ENCODE measurements at places on chromosomes 4 and X.

- DNase-seq: no peak
Observed at GRCh38 chrX:106331606-106332005, 163.5 kb downstream of the PWWP3B start.

GRCh38 chr4:76526585-76526990 is 91.6 kb downstream of the SHROOM3 start:
- DNase-seq: no peak

- no peak for DNase-seq
Observed at GRCh38 chr4:83413676-83414075, 41.9 kb downstream of the HELQ start.

DNA sequence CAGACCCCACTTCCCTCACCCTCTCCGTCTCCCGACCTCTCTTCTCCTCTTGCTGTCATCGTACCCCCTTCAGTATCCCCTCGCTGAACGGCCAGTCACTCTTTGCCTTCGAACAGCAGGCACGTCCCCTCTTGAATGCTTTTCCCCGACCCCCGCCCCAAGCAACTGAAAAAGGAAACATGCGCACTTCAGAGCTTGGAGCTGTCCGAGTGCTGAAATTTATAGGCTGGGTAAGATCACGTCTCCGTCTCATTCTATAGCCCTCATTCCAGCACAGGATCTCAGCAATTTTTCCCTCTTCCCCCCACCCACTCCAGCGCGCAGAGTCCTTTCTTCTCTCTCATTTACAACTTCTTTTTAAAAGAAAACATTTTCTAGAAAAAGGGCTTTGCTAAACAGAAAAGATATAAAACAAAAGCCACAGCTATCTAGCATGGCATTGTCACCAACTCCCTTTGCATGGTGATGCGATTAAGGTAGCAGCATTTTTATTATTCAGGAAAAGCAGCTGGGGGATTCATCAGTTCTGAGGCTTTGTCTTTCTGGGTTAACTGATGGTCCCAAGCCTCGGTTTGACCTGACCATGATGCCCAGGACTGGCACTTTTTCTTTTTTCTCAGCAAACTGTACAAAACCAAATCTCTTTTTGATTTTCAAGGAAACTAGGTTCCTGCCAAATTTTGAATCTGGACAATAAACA is at the start of gene GLRA2:
TSS of gene GLRA2 (plus strand) at position 247 of the 700 bp plus-strand sequence. CDS start 522 bp downstream, outside the sequence.
- no peak for DNase-seq

DNA sequence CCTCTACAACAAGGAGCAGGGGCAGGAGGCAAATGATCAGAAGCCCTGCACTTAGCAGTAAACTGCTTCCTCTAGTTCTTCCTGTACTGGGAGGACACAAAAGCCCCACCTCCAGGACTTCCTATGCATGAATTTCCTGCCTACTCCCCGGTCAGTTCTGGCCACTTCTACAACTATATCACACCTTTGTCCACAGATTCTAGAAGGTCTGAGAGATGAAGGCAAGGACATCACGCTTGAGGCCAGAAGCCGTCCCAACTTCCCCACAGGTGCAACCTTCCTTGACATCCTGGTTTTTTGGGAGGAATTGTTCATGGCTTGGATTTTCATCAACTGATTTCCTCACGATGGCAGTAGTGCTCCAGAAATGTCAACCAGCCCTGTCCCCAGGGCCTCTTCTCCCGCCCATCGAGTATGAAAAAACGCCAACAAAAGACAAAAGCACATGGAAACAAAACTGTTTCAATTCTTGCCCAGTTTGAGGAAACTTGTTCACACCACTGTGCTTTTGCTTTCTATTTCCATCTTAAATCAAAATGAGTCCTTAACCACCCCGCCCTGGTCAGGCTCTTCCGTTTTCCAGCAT is 206.5 kb upstream of the STK26 start:
- peak; percentile 78 for DNase-seq

GRCh38 chrX:30015440-30015839 is 199.9 kb upstream of the MAGEB2 start:
- DNase-seq: no peak

- no peak for DNase-seq
Observed at GRCh38 chr4:98720871-98721480, 62.6 kb upstream of the TSPAN5 start.

- DNase-seq: no peak
Observed at GRCh38 chrX:13570261-13570605, 832 bp downstream of the EGFL6 start.

DNA sequence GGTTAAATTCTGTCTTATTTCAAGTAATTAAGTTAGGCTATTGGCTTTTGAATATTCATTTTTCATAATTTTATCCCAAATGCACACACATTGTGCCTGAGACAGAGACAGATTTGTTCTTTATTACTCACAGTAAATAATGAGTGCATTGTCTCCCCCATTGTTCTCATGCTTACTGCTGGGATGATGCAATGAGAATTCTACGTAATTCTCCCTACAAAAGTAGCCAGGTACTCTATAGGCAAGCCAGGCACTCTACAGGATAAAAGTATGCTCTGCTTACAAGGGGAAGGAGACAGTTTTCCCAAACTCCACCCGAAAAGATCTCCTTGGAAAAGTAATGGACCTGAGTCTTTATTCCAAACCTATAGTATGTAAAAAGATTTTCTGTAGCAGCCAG is 1890.7 kb upstream of the PCDH10 start:
- no peak for DNase-seq

DNA sequence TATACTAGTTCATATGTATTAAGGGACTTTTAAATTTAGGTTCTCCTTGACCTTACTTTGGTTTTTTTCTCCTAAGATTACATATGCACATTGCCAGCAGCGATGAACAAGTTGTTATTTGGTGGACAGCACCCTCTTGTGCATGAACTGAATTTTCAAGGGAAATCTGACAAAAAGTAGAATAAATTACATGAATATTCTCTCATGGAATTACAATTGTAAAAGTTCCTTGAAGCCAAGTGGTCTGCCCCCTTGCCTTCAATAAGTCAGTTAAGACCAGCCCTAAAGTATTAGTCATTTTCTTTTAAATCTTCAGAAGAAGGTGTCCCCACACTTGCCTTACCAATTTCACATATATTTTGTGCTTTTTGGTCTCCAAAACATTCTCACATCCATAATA is 30.7 kb upstream of the SMARCA5 start:
- DNase-seq: no peak

- DNase-seq: no peak
Observed at GRCh38 chr4:101186567-101187184, 160.7 kb downstream of the PPP3CA start.

GRCh38 chr4:152524427-152524826 is 11.5 kb downstream of the FBXW7 start:
- DNase-seq: no peak

DNA sequence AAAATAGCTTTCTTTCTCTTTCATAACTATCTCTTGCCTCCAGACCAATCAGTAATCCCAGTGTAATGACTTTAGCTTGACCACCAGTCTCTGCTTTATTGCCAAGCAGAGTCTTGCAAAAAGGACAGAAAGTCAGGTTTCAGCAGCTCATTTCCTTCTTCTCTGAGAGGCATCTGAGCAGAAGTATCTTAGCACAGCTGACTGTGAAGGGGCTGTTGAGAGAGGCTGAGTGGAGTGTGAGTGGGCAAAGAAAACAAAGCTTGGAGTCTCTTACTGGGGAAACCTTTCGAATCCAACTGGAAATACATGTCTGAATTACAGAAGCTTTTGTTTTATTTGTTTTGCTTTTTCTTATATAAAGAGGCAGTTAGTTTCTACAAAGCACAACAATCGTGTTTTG is 170.3 kb upstream of the IGFBP7 start:
- no peak for DNase-seq

Data from GDM1 (cell line).